Esophagus muscularis mucosa (tissue), 4 donors: ENCODE measurements at places on chromosomes 3 and 15. TPM values are rescaled to one million over a fixed set of nuclear protein-coding genes. Genes with fewer than 3 reads are reported as not detected.

- peaks cover 17% of the 10 kb centered on the region for H3K4me1 ChIP-seq
- H3K27ac ChIP-seq: no peak overlapping the region
- H3K4me3 ChIP-seq: no peak overlapping the region
Measured at GRCh38 chr15:79900087-79900486, 3.3 kb upstream of the MTHFS start.

- H3K27me3 ChIP-seq: no peaks in the 10 kb centered on the region
- no peaks in the 10 kb centered on the region for H3K36me3 ChIP-seq
- no peaks in the 10 kb centered on the region for H3K4me1 ChIP-seq
Measured at GRCh38 chr3:100482176-100482575, 10.2 kb upstream of the TMEM45A start.

GRCh38 chr3:12356996-12357395, 68.1 kb downstream of the PPARG start:
- H3K27me3 ChIP-seq: no peaks in the 10 kb centered on the region
- no peak overlapping the region for H3K27ac ChIP-seq
- H3K4me3 ChIP-seq: no peak overlapping the region
- H3K36me3 ChIP-seq: no peaks in the 10 kb centered on the region
- DNase-seq: no peak
- H3K4me1 ChIP-seq: peaks cover 15% of the 10 kb centered on the region

DNA sequence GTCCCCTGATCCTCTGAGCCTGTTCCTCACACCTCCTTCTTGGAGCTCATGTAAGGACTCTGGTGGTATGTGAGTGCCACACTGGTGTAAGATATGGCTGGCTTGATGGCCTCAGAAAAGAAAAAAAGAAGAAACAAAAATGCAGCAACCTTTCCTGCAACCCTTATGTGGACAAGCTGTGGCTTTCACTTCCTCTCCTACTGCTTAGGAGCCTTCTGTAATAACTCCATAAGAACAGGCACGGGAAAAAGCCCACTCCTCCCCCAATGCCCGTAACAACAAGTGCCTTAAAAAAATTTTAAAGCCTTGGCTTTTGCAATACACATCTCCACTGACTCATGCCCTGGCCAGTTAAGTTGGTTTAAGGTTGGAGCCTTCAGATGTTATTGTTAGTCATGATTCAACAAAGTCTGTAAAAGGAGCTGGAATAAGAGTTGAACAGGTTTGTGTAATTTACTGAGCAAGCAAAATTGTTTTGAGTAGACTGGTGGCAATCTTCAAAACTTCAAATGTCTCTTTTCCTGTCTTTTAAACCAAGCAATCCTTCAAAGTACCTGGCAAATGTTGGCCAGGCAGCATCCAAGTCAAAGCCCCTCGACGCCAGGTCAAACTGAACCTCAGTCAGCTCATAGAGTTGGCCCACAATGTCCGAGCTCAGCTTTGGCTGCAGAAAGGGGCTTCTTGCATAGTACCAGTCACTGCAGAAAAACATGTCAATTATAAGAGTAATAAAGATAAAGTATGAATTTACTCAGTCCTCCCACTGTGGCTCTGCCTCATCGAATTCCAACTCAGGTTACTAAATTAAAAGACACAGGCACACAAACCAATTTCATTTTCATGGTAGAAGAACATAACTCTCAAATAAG, 22.9 kb downstream of the FYCO1 start:
- DNase-seq: no peak
- H3K36me3 ChIP-seq: peaks cover 91% of the 10 kb centered on the region
- H3K27ac ChIP-seq: peak overlapping the region; percentile 56
- peaks cover 12% of the 10 kb centered on the region for H3K4me1 ChIP-seq
- H3K27me3 ChIP-seq: no peaks in the 10 kb centered on the region

CCPG1 gene
- total RNA-seq: 38.9 TPM
